ENCODE measurements at places on chromosomes 3 and 15.

GRCh38 chr3:42823351-42823750 is 14.1 kb downstream of the ACKR2 start:
- DNase-seq: no peak

GRCh38 chr3:182583545-182583944 is 209.8 kb upstream of the ATP11B start:
- DNase-seq: no peak

- DNase-seq: no peak
These were observed 31.9 kb upstream of the ZNF280D start for GRCh38 chr15:56765251-56765650.

DNA sequence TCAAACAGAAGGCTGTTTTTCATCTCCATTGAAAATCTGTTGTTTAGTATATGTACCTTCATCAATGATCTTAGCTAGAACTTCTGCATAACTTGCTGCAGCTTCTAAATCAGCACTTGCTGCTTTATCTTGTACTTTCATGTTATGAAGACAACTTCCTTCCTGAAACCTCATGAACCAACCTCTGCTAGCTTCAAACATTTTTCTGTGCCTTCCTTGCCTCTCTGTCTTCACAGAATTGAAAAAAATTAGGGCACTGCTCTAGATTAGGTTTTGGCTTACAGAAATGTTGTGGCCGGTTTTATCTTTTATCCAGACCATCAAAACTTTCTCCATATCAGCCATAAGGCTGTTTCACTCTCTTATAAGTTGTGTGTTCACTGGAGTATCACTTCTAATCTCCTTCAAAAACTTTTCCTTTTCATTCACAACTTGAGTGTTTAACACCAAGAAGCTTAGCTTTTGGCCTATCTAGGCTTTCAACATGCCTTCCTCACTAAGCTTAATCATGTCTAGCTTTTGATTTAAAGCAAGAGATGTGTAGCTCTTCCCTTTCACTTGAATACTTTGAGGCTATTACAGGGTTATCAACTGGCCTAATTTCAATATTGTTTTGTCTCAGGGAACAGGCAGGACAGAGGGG is 78.6 kb downstream of the IGSF11 start:
- no peak for DNase-seq

DNA sequence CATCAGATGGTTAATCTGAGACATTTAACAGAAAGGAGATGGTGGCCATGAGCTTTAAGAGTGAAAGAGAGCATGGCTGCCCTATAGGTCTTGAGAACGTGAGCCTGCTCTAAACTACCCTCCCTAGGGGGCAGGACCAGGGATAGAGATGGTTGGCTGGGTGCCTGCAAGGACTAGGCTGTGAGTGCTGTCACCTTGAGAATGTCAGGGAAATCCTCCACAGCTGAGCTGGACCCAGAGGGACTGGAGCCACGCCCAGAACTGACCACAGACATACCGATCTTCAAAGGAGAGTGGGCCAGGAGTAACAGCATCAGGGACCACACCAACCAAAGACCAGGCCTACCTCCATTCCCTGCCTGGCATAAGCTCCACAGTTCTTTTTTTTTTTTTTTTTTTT is 53.6 kb upstream of the UBE2E1 start:
- DNase-seq: no peak

DNA sequence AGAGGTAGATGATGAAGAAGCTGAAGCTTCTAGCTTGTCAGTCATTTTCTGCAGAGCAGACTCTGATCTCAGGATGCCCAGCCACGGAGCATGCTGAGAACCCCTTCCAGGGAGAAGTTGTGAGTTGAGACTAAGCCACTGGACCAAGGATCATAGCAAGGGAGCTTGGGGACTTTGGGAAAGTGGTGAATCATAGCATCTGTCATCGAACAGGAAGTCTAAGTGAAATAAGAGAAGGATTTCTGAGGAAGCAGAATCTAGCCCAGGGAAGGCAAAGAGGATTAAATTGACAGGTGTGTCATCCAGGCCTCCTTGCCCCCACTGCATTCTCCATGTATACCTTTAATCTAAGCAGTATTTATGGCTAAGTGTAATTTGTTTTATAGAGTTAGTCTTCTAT is 71.8 kb upstream of the TMEM108 start:
- DNase-seq: no peak

DNA sequence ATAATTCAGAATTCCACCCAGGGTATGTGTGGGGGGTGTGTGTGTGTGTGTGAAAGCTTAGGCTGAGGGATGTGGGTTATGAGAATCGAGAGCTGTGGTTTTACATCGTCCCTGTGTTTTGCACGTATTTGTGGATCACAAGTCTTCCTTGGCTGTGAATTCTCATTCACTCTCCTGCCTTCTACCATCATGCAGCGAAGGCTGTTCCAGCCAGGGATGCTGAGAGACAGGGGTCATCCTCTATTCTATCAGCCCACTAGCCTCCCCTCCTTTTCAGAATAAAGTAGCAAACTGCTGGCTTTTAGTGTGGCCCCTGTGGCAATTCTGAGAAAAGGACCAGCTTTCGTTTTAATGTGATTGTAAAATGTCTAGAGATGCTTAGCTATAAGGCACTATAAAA is 460.6 kb upstream of the NR2F2 start:
- no peak for DNase-seq

- no peak for DNase-seq
These were observed 35.3 kb upstream of the FBN1 start for GRCh38 chr15:48680841-48681240.

DNA sequence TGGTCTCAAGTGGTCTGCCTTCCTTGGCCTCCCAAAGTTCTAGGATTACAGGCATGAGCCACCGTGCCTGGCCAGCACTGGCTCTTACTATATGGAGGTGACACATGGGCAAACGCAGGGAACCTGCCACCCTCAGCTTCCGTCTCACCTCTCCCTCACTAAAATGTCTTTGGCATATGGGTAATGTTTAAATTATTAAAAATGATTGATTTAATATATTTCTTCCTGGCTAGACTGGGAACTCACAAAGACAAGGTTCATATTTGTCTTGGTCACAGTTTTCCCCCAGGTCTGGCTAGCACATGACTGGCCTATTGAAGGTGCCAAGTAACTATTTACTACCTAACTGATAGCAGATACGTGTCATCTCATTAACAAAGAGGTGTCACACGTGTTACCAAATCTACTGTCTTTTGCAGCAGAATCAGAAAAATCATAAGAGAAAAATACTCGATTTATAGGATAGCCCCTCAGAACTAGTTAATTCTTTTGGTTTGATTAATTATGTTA is 48.2 kb downstream of the SYNM start:
- DNase-seq: no peak

DNA sequence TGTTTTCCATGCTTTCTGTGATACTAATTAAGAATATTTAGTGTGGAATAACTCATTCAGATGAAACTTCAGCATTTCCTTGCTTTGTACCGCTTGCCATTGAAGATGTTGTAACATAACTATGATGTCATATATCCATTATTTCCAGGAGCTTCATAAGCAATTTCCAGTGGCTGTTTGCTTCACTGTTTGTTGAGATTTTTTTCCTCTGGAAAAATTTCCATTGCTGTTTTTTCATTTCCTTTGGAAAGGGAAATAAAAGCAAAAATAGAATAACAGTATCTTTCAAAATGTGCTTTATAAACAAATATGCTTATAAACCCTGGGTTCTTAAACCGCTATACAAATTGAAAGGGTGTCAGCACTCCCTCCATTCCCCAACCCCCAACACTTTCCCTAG is 319.6 kb upstream of the SEMA6D start:
- no peak for DNase-seq

GRCh38 chr3:38141952-38142273 is 3.5 kb downstream of the MYD88 start:
- DNase-seq: no peak

DNA sequence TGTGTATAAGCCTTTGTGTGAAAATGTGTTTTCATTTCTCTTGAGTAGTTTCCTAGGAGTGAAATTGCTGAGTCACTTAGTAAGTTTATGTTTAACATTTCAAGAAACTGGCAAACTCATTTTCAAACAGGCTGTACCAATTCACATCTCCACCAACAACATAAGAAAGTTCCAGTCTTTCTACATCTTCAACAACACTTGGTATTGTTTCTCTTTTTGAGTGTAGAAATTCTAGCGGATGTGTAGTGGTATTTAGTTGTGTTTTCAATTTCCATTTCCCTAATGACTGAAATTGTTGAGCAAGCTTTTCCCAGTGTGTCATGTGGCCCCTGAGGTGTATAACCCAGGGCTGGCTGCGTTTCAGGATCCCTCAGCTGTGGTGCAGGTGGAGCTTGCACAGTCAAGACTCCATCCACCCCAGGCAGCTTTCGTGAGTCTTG is 258.5 kb downstream of the PDCD6IP start:
- DNase-seq: no peak

DNA sequence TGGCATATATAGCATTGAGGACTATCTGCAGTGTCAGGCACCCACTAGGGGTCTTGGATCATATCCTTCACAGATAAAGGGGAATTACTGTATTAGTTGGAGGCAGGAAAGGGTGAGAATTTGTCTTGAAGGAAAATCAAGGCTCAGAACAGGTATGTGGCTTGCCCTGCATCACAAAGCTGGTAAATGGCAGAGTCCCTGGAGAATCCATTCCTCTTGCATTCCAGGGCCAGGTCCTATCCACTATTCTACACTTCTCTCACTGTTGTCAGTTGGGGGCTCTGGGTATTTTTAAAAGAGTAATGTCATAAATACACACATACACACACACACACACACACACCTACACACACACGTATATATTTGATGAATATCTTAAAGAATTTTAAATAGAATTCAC is 19.8 kb upstream of the FGF12 start:
- DNase-seq: no peak

- no peak for DNase-seq
These were observed 637.1 kb upstream of the CCDC54 start for GRCh38 chr3:106740116-106740515.

- DNase-seq: no peak
These were observed 1.7 kb downstream of the SIN3A start for GRCh38 chr15:75449585-75450306.

DNA sequence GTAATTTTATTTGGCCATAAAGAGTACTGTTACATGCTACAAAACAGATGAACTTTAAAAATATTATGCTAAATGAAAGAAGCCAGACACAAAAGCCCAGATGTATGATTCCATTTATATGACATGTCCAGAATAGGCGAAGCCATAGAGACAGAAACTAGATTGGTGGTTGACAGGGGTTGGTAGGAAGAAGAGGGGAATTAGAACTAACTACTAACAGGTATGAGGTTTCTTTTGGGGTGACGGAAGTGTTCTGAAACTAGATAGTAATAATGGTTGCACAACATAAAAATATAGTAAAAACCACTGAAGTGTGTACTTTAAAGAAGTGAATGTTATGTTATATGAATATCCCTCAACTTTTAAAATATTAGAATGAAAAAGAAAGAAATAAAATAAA is 66.1 kb downstream of the GBE1 start:
- DNase-seq: no peak

DNA sequence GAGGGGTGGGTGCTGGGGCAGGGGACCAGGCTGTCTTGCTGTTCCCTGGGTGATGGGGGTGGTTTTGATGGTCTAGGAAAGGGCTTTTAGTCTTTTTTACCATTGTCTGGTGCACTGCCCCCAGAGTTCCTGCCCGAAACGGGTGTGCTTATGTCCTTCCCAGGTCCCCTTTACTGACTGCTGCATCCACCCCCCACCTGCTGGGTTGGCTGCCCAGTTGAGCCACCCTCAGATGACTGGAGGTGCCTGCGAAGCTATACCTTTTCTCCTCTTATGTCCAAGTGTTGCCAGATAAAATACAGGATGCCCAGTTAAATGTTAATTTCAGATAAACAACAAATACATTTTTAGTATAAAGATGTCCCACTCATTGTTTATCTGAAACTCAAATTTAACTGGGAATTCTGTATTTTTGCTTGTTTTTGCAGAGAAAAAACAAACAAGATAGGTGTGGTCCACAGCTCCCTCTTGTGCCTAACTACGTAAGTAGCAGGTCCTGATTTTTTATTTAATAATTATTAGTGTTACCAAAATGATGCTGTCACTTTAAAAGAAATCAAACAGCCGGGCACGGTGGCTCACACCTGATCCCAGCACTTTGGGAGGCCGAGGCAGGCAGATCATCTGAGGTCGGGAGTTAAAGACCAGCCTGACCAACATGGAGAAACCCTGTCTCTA is 6.1 kb upstream of the RPP14 start:
- DNase-seq: no peak

GRCh38 chr3:24616110-24616829 is 121.6 kb upstream of the THRB start:
- DNase-seq: no peak

DNA sequence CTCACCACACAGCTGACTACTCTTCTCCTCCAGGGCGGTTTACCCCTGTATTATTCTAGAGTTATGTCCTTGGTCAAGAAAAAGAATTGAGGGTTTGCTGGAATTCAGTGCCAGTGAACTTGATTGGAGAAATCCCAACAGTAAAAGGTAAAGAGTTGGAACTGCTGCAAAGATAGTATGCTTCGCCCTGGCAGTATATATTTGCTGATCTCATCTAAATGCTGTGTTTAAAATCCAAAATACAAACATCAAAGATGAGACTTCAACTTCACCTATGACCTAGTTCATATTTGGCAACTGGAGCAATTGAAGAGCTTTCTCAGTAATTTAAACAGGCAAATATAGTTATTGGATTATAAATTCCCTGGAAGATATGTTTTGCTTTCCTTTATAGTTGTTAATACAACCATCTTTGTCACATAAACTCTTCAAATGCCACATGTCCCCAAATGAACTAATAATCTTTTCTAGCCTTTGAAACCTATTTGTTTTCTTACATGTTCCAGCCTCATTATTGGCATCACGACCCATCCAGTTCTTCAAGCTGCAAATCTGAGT is 6.5 kb downstream of the KCNH8 start:
- no peak for DNase-seq

DNA sequence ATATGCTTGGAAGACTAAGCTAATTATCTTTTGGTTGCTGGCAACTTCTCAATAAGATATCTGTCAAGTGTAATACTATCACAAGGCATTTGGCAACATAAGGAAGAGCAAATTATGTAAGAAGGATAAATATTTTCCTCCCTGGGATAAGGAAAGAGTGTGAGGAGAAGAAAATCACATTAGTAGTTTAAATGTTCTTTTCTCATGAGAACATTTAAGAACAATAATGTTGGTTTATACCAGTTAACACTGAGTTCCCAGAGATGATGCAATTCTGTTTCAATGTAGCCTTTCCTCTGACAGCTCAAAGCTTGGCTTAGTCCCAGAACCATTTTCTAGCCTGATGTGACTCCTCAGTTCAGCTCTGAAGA is 66.1 kb upstream of the NPHP3 start:
- DNase-seq: no peak

DNA sequence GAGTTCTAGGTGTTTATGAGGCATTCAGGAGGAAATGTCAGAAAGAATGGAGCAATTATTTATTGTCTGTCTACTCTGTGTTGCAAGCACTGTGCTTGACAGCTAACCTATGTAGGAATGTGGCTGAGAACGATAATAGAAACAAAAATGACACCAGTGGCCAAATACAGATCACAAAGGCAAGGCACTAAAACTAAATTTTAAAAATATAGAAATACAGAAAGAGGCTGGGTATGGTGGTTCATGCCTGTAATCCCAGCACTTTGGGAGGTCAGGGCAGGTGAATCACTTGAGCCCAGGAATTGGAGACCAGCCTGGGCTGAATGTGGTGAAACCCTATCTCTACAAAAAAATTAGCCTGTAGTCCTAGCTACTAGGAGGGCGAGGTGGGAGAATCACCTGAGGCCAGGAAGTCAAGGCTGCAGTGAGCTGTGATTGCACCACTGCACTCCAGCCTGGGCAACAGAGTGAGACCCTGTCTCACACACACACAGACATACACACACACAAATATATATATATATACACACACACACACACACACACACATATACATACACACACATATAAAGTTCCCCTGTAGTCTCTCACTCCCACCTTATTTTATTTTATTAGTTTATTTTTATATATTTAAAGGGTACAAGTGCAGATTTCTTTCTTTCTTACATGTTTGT is 6.0 kb downstream of the PRKCI start:
- DNase-seq: no peak

Data from activated effector memory CD4-positive, alpha-beta T cell treated with Interleukin-2 at 50 U/mL for 16 hours (primary cell).